DMS53 (cell line): ENCODE measurements at places on chromosomes 4 and X.

- DNase-seq, result no peak
These were observed 48.8 kb downstream of the EFNB1 start for GRCh38 chrX:68877606-68878005.

GRCh38 chr4:143372093-143372915 lies 35.6 kb downstream of the GAB1 start:
- no peak for DNase-seq

DNA sequence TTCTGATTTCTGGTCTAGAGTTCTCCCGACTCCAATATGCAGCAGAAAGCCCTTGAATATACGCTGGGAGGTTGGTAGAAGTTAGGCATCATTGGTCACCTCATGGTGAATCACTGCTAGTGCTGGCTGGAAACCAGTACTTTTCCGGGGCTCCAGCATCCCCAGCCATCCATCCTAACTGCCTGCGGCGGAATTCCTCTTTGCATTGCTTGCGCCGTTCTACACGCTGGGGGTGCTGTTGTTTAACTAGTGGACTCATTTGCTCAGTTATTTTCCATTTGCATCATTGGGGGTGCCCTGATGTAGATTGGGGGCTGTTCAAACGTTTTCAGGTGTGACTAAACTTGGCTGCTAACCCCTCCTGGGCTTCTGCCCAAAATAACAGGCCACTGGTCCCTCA lies 23.3 kb upstream of the GPR50 start:
- DNase-seq, result peak; percentile 7

- DNase-seq, result no peak
These were observed 186.2 kb downstream of the KIT start for GRCh38 chr4:54843946-54844345.

- DNase-seq, result no peak
These were observed 6.9 kb downstream of the SLC39A8 start for GRCh38 chr4:102338405-102338804.

GRCh38 chrX:100636321-100636991 lies at the start of gene TSPAN6:
TSPAN6 (minus strand) TSS chrX:100636806; CDS start chrX:100636694, 112 bp downstream.
- peak; percentile 93 for DNase-seq

- no peak for DNase-seq
These were observed 110.0 kb downstream of the ARHGAP6 start for GRCh38 chrX:11555759-11556158.

- DNase-seq, result no peak
These were observed 7.8 kb downstream of the TAFAZZIN start for GRCh38 chrX:154419189-154419588.

- no peak for DNase-seq
These were observed 28.3 kb downstream of the FAT1 start for GRCh38 chr4:186695392-186695791.

DNA sequence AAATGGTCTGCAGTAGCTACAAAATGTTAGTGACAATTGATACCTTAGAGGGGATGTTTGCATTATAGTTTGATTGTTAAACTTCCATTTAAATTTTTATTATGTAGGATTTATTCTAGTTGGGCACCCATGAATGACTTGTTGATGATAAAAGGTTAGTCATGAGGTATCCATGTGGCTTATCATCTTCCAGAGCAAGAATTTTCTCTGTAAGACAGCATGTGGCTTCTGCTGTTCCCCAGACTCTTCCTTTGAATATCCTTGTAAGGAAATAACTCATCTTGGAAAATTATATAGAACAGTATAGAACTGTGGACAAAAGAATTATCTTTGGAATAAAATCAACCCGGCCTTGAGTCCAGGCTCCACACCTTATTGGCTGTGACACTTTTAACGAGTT lies 40.1 kb upstream of the KLHL8 start:
- DNase-seq, result no peak

GRCh38 chr4:14994242-14994641 lies 8.0 kb upstream of the CPEB2 start:
- DNase-seq, result peak; percentile 31

- DNase-seq, result peak; percentile 2
These were observed 391.5 kb upstream of the IGFBP7 start for GRCh38 chr4:57501720-57502119.

- no peak for DNase-seq
These were observed 34.7 kb upstream of the SORCS2 start for GRCh38 chr4:7157666-7158065.

GRCh38 chrX:151363316-151363715 lies 33.7 kb upstream of the VMA21 start:
- DNase-seq, result no peak

DNA sequence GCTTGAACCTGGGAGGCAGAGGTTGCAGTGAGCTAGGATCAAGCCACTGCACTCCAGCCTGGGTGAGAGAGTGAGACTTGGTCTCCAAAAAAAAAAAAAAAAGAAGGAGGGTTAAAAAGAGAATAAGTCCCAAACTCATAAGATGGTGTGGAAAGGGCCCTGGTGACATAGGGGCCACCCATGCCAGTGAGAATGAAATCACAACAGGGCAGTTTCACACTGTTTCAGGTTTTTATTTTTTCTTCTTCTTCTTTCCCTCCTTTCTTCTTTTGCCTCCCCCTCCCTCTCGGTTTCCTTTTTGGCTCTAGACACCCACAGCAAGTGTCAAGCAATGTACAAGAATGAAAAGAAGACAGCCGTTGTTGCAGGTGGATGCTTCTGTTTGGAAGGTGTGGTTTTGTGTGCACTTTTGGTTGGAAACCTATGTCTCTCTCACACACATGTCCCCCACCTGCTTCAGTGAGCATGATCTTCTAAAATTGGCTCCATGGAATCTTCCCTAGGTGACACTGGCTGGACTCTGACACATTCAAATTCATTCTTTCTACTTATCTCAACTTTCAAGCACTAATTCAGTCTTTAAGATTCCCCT lies 14.4 kb upstream of the TLR8 start:
- DNase-seq, result no peak

GRCh38 chrX:143472347-143472938 lies 44.8 kb downstream of the SPANXN3 start:
- peak; percentile 88 for DNase-seq

GRCh38 chr4:88933414-88934160 lies 123.4 kb downstream of the FAM13A start:
- no peak for DNase-seq

DNA sequence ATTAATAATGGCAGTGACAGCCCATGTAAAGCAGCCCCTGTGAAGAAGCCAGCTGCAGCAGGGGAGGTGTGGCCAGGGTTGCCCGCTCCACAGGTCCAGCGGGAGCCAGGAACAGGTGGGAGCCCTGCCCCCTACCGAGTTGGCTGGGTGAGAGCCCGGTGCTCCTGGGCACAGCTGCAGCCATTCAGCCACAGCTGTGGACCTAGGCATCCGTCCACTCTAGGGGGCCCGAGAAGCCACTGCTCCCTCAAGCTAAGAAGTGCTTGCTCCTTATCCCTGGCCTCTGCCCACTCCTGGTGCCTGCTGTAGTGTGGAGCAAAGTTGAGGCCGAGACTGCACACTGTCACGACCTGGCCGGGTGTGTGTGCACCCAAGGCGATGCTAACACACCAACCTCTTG lies 1469.0 kb downstream of the PCDH7 start:
- no peak for DNase-seq

GRCh38 chr4:186729856-186730255 lies 6.2 kb upstream of the FAT1 start:
- no peak for DNase-seq

GRCh38 chr4:135277068-135277979 lies 1075.7 kb upstream of the PABPC4L start:
- DNase-seq, result no peak

- peak; percentile 63 for DNase-seq
These were observed 3.3 kb upstream of the TCEAL8 start for GRCh38 chrX:103258275-103258674.

GRCh38 chrX:148389629-148390028 lies 110.8 kb upstream of the AFF2 start:
- DNase-seq, result no peak

GRCh38 chr4:103429283-103429682 lies 231.1 kb upstream of the CENPE start:
- peak; percentile 3 for DNase-seq

DNA sequence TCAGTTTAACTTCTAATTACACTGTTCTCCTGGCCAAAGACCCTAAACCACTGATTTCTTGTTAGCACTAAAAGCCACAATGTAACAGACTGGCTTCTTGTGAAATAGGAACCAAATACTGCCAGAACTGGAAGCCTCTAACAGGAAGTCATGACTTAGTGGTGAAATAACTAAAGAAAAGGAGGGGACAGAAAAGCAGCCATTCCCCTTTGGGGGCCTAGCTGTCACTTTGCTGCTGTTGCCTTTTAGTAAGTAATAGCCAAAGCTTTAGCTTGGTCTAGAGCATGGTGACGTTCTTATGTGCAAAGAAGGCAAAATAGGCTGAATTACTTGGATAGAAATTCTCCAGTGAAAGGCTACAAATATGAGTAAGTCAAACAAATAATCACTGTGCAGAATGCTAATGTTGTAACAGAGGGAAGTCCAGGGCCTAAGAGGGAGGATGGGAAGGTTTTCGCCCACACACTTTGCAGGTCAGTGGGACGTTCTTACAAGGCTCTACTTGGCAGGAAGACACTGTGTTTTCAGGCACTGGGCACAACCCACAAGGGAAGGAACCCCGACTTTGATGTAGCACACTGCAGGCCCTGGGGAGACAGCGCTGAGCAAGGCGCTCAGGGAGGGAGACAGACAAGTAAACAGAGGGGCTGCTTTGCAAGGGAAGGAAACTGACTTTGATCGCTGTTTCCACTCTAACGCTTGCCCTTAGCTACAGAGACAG lies 16.7 kb downstream of the GAB3 start:
- DNase-seq, result no peak

- DNase-seq, result peak; percentile 67
These were observed 196.0 kb upstream of the PSAPL1 start for GRCh38 chr4:7630568-7631287.

DNA sequence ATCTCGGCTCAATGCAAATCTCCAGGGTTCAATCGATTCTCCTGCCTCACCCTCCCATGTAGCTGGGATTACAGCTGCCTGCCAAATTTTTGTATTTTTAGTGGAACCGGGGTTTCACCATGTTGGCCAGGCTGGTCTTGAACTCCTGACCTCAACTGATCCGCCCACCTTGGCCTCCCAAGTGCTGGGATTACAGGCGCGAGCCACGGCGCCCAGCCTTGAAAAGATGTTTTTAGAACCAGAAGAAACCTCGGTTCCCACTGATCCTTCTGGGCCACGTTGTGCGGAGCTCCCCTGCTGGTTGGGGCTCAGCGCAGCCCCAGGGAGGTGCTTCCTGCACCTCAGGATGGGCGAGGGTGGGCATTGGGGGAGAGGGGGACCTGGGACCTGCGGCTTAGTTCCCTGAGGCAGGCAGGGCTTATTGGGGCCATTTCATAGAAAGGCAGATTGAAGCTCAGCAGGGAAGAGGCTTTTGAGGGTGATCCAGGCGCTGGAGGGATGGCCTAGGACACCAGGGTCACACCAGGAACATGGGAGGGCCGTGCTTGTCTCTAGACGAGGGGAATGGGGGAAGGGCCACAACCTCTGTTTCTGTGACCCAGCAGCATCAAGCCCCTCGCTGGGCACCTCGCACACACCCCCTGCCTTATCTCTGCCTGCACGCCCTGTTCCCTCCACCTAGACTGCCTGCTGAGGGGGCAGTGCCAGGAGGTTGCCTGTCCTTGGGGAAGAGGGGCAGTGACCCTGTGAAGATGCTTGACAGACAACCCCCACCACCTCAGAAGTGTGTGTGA lies 6.3 kb upstream of the ADD1 start:
- no peak for DNase-seq

DNA sequence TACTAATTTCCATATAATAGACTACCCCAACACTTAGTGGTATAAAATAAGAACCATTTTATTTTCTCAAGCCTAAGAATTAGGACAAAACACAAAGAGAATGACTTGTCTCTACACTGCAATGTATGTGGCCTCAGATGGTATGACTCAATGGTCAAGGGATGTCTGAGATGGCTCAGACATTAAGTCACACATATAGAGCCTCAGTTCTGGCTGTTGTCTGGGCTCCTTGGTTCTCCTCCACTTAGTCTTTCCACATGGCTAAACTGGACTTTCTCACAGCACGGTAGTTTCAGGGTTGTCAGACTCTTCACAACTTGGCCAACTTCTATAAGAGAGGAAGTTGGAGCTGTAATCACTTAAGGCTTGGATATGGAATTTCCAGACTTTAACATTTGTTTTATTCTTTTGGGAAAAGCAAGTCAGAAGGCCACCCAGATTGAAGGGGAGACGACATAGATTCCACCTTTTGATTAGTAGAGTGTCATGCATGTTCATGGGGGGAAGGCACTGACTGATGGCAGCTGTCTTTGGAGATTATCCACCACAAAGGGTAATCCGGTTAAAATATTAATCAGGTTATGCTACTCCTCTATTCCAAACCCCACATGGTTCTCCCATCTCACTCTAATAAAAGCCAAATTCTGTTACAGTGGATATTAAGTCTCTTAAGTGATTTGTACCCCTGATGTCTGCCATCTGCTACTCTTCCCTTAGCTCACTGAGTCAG lies 9.4 kb downstream of the IL15 start:
- DNase-seq, result no peak

GRCh38 chrX:31269914-31270313 lies 198.1 kb upstream of the FTHL17 start:
- no peak for DNase-seq

DNA sequence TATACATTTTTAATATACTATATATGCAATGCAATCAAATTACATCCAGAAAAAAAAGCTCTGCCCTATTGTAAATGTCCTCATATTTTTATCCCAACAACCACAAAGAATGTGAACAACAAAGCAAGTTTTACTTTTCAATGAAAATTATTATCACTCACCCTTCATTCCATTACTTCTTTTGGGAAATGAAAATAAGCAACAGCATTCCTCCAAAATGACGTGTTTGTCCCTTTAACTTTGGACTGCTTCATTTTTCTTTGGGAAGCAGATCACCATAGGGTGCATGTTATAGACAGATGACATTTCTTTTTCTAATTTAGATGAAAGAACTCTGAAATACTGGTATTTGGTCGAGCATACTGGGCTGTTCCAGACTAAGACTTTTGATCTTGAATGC lies 667.1 kb upstream of the BOD1L1 start:
- DNase-seq, result no peak

DNA sequence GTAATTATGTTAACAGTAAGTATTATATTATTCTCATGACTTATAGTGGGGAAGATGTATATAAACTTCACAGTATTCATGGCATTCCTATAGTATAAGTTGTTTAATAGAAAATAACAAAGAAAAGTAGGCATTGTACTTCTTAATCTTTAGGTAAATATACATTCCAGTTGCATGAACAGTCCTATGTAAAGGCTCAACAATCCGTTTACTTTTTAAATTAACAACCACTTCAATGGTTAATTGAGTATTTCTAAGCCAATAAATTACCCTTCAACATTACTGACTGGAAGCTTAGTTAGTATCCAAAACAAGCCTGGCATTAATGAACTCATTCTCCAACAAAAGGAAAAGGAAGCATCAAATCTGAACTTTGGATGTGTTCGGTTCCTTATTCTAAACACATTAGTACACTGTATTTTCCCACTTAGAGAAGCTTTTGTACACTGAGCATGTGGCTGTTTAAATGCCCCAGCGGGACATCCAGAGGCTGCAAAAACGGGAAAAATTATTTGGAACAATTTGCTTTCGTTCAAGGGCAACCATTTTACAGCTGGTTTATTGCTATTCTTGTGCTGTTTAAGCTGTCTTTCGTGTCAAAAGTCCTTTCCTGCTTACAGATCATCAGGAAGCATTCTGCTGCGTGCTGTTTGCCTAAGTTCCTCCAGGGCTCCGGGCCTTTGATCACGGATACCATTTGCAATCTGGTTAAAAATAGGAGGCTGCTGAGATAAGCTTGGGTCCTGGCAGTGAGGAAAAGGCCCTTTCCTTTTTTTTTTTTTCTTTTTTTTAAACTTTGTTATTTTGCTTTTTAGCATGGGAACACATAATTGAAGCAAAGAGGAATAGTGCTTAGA lies 460.3 kb downstream of the SPRY1 start:
- peak; percentile 75 for DNase-seq
